ENCODE measurements at places on chromosomes 13 and 19. TPM values are rescaled to one million over a fixed set of nuclear protein-coding genes. Genes with fewer than 3 reads are reported as not detected.

ZNF600 gene
- total RNA-seq: 3.9 TPM

SELENOV gene
- total RNA-seq: not detected

CBLC gene
- total RNA-seq: not detected

SLC7A9 gene
- total RNA-seq: not detected
